Ureter (tissue), 1 donor: ENCODE measurements at places on chromosomes 6 and 20. TPM values are rescaled to one million over a fixed set of nuclear protein-coding genes. Genes with fewer than 3 reads are reported as not detected.

The ARID1B gene
- 223 TPM for total RNA-seq

The PTK6 gene
- 55.1 TPM for total RNA-seq

The LY6G5C gene
- total RNA-seq, result 3.0 TPM

The CAGE1 gene
- not detected for total RNA-seq

The OR12D3 gene
- total RNA-seq, result not detected

The LST1 gene
- 6.7 TPM for total RNA-seq

GRCh38 chr6:106247733-106248132 is 77.8 kb downstream of the ATG5 start:
- DNase-seq, result no peak

DNA sequence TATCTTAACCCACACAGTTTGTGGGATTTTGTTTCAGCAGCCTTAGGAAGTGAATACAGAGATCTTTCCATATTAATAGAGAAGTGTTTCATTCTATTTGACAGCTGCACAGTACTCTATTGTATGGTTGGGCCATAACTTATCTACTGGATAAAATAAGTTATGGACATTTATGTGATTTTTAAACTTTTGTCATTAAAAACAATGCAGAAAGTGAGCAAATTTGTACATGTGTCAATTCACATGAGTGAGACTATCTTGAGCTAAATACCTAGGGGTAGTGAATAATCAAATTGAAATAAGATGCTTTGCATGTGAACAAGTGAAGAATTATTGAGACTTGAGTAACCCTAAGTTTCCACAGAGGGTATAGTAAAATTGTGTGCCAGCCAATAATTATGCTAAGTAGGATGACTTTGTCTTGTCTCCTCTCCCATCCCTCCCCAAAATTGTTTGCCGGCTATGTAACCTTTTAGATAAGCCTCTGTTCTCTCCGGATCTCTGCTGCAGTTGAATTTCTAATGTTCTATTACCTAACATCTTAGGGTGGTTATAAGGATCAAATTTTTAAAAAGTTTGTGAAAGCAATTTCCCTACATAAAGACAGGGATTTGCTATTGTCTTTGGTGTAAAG is 33.3 kb upstream of the TPBG start:
- DNase-seq, result no peak

DNA sequence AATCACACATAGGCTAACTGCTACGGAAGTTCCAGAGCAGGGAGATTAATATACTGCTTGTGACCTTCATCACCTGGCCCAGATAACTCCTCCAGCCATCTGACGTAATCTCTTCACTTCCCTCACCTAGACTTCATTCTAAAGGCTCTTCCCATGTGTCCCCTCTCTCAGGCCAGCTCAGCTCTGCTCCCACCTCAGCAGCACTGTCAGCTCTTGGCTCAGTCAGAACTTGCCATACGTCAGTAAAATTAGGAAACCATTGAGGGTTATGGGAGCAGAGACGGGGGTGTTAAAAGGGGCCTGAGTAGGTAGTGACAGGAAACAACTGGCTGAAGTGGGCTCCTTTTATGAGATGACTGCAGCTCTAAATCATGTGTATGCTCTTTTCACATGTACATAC is 101.5 kb downstream of the KIF6 start:
- no peak for DNase-seq

DNA sequence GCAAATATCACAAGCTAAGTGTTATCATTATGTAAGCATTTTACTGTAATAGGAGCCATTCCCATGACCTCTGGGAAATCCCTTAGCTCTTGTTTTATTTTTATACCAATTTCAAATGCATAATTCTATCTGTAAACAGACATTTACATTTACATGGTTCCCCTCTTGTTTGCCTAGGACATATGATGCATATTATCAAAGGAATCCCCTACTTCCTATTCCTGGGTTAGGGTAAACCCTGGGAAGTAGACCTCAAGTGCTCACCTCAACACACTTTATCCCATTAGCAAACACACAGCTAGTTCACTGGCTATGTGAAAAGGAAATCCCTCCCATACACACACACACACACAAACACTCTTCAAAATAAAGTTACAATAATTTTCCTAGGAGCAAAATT is 27.1 kb downstream of the PDE10A start:
- DNase-seq, result no peak

DNA sequence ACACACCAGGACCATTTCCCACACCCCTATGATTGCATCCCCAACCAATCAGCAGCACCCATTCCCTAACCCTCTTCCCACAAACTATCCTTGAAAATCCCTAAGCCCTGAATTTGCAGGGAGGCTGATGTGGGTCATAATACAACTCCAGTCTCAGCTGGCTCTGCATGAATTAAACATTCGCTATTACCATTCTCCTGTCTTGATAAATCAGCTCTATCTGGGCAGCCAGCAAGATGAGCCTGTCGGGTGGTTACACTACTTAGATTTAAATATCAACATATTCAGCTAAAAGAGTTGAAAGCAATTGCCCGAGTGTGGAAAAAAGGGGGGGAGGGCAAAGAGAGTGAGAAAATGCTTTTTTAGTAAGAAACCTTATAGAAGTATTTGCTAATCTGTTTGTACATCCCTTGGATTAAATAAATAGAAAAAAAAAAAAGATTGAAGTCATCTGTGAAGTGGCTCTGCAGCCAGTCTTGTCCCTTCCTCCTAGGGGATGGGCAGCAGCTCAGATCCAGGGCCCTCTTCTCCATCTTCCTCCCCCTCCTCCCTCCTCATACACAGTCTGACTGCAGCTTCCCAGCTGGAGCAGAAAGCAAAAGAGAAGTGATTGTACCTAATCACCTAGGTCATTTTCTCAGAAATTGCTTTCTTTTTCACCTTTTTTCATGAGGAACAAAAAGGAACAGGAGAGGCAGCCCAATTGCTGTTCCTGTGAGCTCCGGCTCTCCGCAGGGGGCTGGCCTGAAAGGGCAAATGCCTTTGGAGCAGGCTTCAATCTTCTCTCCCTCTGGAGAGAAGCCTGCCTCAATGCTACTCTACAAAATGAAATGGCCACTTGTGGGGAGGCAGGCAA is 356.6 kb upstream of the SULF2 start:
- no peak for DNase-seq

GRCh38 chr20:43921227-43921780 is 6.7 kb downstream of the TOX2 start:
- no peak for DNase-seq

DNA sequence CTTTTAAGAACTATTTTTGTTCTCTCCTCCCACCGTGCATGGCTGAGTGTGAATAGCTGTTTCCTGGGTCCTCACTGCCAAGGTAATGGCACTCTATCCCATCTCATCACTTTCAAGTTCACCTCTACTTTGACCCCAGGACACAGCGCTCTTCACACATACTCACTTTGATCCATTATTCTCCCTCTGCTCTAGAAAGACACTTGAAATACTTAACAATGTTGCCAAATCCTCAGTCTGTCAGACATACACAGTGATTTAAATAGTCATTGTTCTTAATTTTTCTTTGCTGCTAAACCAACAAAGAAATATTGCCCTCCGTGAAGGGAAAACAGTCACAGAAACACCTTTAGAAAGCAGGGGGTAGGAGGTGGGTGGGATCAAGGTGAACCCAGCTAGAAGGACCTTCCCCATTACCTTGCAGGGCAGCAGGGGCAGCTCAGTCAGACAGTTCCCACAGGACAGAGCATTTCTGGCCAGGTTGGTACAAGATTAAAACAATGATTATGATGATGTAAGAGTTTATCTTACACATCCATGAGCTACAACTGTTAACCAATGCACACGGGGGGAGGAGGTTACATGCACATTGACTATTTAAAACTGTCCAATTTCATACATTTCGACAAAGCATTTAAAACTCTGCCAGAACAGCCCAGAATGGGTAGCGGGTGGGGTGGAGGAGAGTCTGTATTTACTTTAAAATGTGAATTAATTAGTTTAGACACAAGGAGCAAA is 2.4 kb downstream of the SLC22A23 start:
- DNase-seq, result no peak

GRCh38 chr6:169274781-169275180 is 21.1 kb upstream of the THBS2 start:
- DNase-seq, result no peak

DNA sequence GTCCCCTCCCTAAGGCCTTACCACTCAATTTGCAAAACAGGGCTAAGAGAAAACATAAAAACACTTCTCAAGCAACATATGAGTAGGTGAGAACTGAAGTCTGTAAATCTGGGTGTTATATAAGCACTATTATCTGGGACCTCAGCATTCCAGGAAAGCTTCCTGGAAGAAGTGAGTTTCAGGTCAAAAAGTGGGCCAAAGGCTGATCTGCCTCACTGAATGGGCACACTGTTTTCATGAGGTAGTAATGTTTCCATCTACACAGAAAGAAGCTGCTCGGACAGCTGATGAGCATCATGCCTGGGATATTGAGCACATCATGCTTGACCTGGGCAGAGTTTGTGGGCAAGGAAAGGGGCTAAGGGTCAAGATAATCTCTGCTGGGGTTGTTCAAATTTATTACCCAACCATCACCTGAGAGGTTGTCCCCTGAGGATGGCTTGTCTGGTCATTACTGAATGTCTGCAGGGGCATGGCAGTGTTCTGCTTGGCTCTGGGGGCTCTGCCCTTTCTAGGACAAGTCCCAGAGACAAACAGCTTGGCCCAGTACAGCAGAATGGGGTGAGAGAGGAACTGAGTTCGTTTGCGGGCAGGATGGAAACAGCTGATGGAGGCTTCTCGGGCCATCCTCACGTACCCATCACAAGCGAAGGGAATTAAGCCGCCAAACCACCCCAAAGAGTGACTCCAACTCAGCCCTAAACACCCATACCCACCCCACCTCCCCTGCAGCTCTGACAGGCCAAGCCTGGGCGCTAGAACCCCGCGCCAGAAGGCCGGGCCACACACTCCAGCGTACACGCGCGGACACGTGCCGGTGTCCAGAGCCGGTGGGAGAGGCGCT is 1.2 kb upstream of the SYNJ2 start:
- DNase-seq, result no peak
